EL (cell line): ENCODE measurements at places on chromosomes 3 and 15.

- DNase-seq, result no peak
Observed at GRCh38 chr15:81981908-81982307, 63.9 kb downstream of the MEX3B start.

DNA sequence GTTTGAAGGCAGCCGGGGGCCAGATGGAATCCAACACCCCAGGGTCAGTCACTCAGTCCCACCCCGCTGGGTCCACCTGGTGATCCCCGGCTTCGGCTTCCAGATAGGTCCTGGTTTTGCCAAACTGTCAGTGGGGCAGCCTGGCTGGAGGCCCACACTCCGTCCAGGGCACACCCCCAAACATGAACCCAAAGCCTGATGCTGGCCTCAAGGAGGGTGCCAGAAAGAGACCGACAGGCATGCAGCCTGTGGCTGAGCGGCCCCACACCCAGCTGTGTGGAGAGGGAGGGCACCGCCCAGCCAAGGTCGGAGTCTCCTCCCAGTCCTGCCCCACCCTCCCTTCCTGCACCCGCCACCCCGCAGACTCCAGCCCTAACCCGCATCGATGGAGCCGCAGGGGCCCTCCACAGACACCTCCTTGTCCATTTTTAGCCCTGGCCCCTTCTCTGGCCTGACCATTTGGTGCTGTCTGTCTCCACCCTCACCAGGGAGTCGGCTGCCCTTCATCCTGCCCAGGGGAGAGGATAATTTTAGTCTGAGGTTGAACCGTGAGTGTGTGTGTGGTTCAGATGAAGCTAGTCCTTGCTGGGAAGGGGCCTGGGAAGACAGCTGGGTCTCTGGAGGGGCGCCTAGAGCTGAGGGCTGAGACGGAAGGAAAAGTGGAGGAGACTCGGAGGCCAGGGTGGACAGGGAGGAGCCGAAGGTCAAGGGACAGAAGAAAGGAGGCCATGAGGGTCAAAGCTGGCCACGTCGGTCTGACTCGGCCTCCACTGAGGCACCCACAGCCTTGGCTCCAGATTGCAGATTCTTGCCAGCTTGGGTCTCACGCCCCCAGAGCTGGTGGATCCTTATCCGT, 23.1 kb downstream of the TNK2 start:
- no peak for DNase-seq

DNA sequence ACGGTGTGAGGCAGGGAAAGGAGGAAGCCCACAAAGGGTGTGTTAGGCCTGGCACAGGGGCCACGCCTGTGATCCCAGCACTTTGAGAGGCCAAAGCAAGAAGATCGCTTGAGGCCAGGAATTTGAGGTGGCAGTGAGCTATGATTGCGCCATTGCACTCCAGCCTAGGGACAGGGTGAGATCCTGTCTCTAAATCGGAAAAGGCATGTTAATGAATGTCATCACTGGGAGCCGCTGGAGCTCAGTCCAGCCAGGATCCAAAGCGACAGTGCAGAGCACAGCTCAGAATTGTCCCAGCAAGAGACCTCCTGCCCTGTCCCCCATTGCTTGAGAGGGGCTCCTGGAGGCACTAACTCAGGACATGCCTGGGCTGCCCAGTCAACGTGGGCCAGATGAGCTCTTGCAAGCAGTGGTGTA, 15.0 kb upstream of the FBLN2 start:
- no peak for DNase-seq

DNA sequence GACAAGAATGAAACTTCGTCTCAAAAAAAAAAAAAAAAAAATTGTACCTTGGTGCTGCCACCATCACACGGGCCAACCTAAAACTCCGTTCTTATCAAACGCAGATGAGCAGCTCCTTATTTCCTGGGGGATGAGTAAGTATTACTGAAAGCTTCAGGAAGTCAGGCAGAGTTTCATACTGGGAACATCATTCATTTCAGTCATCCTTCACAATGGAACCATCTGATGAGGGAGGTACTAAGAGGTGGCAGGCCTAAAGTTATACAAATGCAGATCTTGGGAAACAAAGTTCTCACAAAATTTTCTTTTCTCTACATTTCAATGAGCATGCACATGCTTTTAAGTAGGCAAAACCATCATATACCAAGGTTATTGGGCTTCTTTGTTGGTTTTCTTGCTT, 636.0 kb upstream of the LMCD1 start:
- DNase-seq, result no peak
